ENCODE measurements at places on chromosomes 16 and 17. TPM values are rescaled to one million over a fixed set of nuclear protein-coding genes. Genes with fewer than 3 reads are reported as not detected.

The FBXO39 gene
- 0.59 TPM for total RNA-seq

The HOXB1 gene
- not detected for total RNA-seq

The ZNF207 gene
- total RNA-seq, result 198 TPM

The IL17C gene
- not detected for total RNA-seq

The MT1A gene
- not detected for total RNA-seq

The KRT14 gene
- 3.8 TPM for total RNA-seq

The PRAC1 gene
- not detected for total RNA-seq

The SOX8 gene
- total RNA-seq, result 0.92 TPM

The ZNF597 gene
- total RNA-seq, result 2.7 TPM

The CCDC154 gene
- total RNA-seq, result 6.1 TPM

The GUCY2D gene
- total RNA-seq, result not detected

The PRSS36 gene
- total RNA-seq, result 1.6 TPM

The HEATR9 gene
- total RNA-seq, result not detected

The SERPINF2 gene
- 0.76 TPM for total RNA-seq

The PLK1 gene
- total RNA-seq, result 122 TPM

The C17orf78 gene
- total RNA-seq, result not detected

The SLC6A4 gene
- not detected for total RNA-seq

The MMP2 gene
- total RNA-seq, result not detected

The CFAP119 gene
- 13.7 TPM for total RNA-seq

The HLF gene
- 3.3 TPM for total RNA-seq

The SLC5A11 gene
- total RNA-seq, result 0.64 TPM

The DNAAF8 gene
- total RNA-seq, result 1.8 TPM

The LCAT gene
- total RNA-seq, result 14.7 TPM

The HAS3 gene
- total RNA-seq, result 33.2 TPM

The TMEM235 gene
- total RNA-seq, result not detected

The NPIPA7 gene
- 9.5 TPM for total RNA-seq

The TBKBP1 gene
- total RNA-seq, result 6.5 TPM

The ICAM2 gene
- 3.6 TPM for total RNA-seq

The FADS6 gene
- not detected for total RNA-seq

The CCL16 gene
- not detected for total RNA-seq

The KRT33A gene
- not detected for total RNA-seq

The ZNF469 gene
- total RNA-seq, result 0.50 TPM

The BFAR gene
- total RNA-seq, result 83.8 TPM

The HS3ST3B1 gene
- 0.80 TPM for total RNA-seq

The STAT5A gene
- total RNA-seq, result 3.1 TPM

The MBTD1 gene
- total RNA-seq, result 35.6 TPM

The SHCBP1 gene
- 43.2 TPM for total RNA-seq

The FNDC8 gene
- not detected for total RNA-seq

The SLFN11 gene
- 35.3 TPM for total RNA-seq

The MPG gene
- total RNA-seq, result 45.6 TPM

The C1QTNF1 gene
- 3.1 TPM for total RNA-seq

The CTRB1 gene
- not detected for total RNA-seq

The TBC1D3E gene
- 0.37 TPM for total RNA-seq

The CDH8 gene
- total RNA-seq, result not detected

The SNX20 gene
- total RNA-seq, result not detected

The CCL4L2 gene
- not detected for total RNA-seq

The CEP295NL gene
- total RNA-seq, result 4.6 TPM

The IGSF6 gene
- total RNA-seq, result not detected

The HYDIN gene
- 2.9 TPM for total RNA-seq

The KRTAP9-8 gene
- not detected for total RNA-seq

Measured in Calu3 (cell line).